MM.1S (cell line): ENCODE measurements at places on chromosomes 13 and 19.

- no peak for DNase-seq
Observed at GRCh38 chr13:72884101-72884500, 102.2 kb downstream of the PIBF1 start.

DNA sequence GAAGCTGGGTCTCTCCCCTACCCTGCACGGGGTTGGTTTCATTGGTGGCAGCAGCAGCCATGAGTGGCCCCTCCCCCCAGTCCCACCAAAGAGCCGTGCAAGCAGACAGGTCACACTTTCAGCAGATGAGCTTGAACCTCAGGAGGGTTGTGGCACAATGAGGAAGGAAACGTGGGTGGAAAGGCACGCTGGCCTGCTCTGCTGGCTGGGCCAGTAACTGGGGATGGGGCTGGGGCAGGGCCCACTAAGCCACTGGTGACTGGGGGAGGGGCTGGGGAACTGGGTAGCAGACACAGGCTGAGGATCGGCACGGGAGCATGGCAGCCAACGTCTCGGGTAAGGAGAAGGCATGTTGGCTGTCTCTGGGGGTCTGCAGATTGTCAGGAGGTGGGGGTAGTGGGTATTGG lies at the start of gene P2RY11:
Gene P2RY11 (plus strand): TSS at position 289 of the 407 bp plus-strand sequence. CDS start 29 bp downstream, at position 318.
- no peak for DNase-seq

GRCh38 chr13:109700176-109700575 lies 86.2 kb downstream of the IRS2 start:
- no peak for DNase-seq

DNA sequence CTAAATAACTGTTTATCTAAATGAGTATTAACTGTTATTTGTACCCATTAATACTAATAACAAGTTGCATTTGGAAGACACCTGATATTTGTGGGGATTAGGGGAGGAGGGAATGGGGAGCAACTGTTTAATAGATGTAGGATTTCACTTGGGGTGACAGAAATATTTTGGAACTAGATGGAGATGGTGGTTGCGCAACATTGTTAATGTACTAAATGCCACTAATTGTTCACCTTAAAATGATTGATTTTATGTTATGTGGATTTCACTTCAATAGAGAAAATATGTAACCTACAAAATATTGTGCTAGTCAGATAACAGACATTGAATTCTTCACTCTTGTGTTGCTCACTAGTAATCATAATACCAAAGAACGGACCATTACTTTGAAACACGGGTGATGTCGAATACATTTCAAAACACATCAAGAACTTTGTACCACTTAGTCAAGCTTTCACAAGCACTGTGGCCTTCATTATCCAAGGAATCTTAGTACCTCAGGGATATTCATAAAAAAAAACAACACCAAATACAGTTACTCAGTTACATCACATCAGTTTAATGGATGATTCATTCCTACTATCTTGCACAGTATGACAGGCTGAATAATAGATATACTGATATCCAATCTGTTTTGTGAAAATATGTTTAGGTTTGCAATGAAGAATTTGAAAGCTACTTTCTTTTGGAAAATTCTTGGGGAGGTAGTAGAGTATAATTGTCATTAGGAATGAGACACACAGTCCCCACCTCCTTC lies 721.8 kb downstream of the PCDH9 start:
- no peak for DNase-seq

- no peak for DNase-seq
Observed at GRCh38 chr13:35681685-35682084, 205.2 kb upstream of the MAB21L1 start.

- no peak for DNase-seq
Observed at GRCh38 chr13:32125221-32125689, 93.7 kb downstream of the FRY start.

DNA sequence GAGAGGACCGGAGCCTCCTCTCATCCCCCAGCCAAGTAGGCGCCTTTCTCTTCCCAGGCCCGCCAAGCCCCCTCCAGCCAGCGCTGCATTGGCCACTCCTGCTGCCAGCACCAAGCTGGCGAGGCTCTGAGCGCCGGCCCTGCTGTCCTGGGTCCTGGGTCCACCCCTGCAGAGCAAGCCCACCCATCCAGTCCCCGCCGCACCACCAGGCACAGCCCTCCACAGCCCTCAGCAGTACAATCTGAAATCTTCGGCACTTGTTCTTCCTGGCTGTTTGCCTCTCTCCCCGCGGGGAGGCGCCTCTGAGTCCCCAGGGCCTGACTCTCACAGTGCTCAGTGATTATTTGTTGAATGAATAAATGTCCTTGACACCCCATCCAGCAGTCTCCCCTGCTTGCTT lies 236.4 kb upstream of the SGCG start:
- DNase-seq = no peak

- peak; percentile 24 for DNase-seq
Observed at GRCh38 chr19:54448040-54448773, 792 bp upstream of the LENG8 start.
